ENCODE measurements at places on chromosomes 3 and 15.

DNA sequence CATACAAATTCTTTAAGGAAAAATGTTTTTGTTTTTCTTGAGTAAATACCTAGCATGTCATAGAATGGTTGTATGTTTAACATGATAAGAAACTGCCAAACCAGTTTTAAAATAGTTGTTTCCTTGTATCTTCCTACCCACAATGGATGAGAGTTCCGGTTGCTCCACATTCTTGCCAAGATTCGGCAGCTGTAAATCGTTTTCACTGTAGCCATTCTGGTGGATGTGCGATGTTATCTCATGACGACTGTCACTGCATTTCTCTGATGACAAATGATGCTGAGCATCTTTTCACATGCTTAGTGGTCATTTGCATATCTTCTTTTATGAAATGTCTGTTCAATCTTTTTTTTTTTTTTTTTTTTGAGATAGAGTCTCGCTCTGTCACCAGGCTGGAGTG, 36.6 kb upstream of the SH3GL3 start:
- no peak for DNase-seq

DNA sequence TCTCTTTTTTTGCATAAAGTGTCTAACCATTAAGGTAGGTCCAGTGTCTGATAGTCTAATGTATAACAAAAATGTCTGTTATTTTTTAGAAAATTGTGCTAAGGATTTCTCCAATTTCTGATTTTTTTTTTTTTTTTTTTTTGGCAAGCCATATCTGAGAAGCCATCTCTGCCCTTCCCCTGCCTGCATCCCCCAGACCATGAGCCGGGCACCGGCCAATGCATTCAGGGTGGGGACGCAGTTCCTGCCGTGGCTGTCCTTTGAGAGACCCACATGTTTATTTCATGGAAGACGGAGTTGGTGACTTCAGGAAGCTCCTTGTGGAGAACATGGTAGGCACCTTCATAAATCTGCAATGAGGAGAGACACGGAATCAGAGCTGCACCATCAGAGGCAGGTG, 19.2 kb downstream of the ABTB1 start:
- no peak for DNase-seq

DNA sequence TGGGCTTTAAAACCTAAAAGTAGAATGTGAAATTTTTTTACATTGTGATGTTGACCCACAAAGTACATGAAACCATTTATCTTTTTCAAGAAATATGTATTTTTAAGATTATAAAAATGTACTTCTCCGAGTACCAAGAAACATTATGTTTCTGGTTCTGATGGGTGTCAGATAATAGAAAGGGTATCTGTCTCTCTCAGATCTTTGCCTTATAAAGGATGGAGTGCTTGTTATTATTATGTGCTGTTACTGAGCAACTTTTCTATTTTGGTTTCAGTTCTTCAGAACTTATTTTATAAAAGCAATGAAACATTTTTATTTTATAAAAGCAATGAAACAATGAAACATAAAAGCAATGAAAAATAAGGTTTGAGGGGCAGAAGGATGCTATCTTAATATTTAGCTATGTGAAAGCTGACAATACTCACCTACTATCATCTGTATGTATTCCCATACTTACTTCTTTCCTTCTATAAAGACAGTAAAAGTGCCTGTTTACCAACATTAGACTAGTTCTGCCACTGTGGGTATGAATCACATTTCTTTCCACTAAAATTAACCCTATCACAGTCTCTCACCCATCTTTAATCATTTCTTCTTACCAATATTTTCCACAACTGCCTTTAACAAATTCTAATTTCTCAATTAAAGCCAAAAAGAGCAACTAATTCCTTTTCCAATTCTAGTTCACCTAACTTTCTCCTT, 540.7 kb upstream of the KCNMB2 start:
- DNase-seq: no peak

DNA sequence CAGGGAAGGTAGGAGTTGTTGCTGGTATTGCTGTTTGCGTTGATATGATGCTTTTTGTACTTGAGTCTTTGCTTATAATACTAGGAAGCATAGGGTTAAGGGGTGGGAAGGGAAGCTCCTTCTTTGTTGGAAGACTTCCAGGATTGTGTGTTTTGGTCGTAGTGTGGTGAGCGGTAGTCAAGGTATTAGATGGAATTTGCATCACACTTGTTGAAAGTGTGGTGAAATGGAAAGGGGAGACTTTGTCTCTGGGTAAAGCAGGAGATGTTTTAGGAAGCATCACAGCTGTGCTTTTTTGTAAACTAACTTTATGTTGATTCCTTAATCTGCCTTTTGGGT, 14.9 kb downstream of the IGSF10 start:
- no peak for DNase-seq

DNA sequence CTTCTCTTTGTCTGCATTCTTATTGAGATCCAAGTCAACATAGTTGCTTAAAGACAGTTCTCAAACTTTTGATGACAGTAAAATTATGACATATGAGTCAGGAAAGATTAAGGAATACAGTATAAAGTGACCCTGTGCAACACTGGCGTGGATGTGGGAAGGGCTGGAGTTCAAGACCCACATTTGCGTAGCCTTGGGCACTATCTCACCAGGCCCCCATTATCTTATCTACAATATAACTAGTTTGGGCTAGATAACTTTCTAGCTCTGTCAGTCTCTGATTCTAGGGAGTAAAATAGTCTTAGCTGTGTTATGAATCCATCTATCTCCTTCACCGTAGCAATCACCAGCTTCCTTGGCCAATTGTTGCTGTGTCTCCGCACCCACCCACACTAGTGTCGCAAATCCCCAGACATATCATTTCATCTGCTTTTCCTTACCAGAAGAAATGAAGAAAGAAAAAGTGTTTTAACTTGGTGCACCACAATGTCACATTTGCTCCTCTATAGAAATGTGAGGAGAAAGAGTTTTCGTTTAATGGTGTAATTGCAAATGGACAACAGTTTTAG, 14.9 kb upstream of the TM4SF4 start:
- DNase-seq: no peak

GRCh38 chr3:65617787-65618186, 420.9 kb downstream of the MAGI1 start:
- DNase-seq: no peak

- DNase-seq: no peak
These were observed 72.9 kb upstream of the DCBLD2 start for GRCh38 chr3:98974442-98974841.

- no peak for DNase-seq
These were observed 202.7 kb upstream of the LRIG1 start for GRCh38 chr3:66703501-66703900.

- no peak for DNase-seq
These were observed 20.9 kb downstream of the LINGO1 start for GRCh38 chr15:77611767-77612166.

GRCh38 chr3:186653080-186653707, 12.6 kb upstream of the HRG start:
- no peak for DNase-seq

DNA sequence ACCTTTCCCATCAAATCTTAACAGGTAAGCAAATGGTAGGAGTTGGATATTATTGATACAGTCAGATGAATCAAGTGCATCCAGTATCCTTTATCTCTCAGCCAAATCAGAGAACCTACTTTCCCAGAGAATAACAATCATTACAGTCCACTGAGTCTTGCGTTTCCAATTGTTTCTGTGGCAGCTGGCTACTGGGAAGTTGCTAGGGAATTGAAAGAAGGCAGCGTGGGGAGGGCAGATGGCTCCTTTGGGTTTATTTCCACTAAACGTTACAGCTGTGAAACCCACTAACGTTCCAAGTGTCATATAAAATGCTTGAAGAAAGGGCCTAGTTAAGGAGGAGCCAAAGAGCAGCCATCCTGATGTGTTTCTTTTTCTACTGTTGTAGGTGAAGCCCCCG, 78.4 kb downstream of the WDR72 start:
- no peak for DNase-seq

GRCh38 chr15:33031324-33031821, 163.1 kb downstream of the FMN1 start:
- no peak for DNase-seq

DNA sequence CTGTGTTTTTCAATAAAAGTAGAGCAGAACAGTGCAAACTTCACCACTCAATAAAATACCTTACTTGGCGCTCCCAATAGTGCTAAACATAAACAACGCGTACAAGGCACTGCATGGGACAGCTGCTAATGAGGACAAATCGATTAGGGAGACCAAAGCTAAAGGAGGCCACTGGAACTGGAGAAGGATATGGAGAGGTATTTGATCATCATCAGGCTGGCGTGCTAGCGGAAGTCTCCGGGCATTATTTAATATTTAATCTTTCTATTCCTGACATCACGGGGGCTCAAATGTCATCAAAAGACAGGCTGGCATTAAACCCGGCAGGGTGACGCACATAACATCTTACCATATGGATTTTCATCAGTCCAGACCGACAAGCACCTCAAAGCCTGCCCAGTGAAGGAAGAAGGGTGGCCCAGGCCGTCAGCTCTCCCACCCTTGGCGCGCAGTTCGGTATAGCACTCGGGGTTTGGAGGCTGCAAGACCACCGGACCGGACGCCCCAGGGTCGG, 604 bp downstream of the CCPG1 start:
- DNase-seq: no peak

DNA sequence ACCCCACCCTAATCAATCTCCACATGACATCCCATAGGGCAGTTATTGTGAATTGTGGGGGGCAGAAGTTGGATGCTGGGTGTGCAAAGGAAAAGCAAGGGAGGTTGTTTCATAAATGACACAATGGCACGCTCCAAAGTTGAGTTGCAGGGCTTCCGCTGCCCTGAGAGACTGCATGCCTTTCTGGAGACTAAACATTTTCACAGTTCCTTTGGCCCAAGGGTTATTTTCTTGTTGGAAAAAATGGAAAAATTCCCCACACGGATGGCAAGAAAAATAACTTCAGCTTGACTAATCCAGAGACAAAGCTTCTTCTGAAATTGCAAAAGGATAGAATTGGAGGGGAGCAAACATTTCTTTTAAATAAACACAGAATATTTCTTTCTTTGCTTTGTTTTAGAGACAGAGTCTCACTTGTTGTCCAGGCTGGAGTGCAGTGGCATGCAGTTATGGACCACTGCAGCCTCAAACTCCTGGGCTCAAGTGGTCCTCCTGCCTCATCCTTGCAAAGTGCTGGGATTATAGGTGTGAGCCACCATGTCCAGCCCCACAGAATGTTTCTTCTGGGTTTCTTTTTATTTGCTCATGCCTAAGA, 19.1 kb upstream of the TPM1 start:
- no peak for DNase-seq

DNA sequence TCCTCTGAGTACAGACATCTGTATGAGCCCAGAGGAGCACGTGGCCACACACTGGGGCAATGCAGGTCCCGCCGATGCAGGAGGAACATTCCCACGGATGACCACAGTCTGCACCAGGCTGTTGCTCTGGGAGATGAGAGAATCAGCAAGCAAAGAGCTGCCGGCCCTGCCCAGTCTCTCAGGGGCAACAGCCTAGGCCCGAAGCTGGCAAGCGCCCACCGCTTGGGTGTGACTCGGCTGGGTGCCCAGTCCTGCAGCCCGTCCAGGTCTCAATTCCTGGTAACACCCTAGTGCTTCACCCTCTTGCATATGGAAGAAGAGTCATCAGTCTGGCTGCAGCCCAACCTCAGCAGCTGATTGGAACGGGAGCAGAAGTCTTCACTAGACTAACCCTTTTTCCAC, 153.7 kb upstream of the HES1 start:
- DNase-seq: no peak

GRCh38 chr3:114624047-114624445, 330.2 kb downstream of the TIGIT start:
- DNase-seq: no peak

GRCh38 chr15:99282586-99282985, 31.3 kb downstream of the LRRC28 start:
- DNase-seq: no peak

- DNase-seq: no peak
These were observed 34.2 kb downstream of the ADAMTS17 start for GRCh38 chr15:100307241-100308212.

DNA sequence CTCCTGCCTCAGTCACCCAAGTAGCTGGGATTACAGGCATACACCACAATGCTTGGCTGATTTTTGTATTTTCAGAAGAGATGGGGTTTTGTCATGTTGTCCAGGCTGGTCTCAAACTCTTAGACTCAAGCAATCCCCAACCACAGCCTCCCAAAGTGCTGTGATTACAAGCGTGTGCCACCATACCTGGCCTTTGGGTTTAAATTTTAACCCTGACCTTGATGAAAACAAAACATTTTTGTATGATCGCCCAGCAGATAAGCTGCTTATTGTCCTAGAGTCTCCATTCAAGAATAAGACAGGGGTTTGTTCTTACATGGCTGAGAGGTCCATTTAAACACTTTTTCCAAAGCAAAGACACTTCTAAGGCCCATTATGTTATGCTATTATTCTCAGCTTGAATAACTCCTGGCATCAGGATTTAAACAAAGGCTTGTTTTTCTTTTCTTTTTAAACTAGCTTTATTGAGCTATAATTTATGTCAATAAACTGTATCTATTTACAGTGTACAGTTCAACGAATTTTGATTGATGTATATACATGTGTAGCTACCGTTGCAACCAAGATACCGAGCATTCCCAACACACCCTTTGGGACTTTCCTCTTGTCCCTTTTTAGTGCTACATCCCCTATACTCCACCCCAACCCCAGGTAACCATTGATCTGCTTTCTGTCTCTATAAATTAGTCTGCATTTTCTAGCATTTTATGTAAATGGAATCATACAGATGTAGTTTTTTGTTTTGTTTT, 1.4 kb upstream of the MUC13 start:
- DNase-seq: no peak

DNA sequence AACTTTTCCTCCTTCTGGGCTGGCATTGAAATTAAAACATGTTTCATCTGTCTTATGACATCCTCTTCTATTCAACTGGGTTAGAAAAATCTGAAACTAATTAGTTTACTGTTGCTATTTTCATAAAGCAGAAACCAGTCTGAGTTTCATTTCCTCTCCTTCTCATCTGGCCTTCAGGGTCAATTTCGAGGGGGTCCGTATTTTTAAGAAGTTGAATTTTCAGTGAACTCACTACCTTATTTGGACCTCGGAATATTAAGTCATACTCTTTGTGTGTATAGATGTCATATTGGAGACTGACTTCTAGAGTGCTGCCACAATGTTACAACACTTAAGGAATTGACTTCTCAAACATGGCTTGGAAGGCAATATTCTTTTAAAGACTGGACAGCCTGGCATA, 485.9 kb downstream of the SQOR start:
- no peak for DNase-seq

- DNase-seq: no peak
These were observed at the start of gene SCG3 for GRCh38 chr15:51681303-51681963. Gene SCG3 (plus strand): TSS chr15:51681503. CDS start chr15:51681756, 253 bp downstream.

DNA sequence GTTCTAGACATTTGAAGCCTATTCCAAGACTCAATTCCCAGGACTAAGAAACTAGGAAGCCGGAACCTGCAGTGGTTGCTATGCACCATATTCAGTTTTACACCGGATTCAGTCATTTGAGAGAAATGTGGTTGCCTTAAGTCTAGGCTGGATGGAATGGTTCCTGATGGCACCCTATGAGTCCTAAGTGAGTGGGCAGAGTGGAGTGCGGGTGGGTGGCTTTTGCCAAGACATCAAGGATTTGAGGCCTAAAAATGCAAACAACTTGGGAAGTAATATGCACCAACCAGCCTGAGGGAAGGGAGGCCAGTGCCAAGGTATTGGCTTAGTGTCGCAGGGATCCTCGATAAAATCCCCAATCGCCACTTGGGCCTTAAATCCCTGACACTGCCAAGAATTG, 4.2 kb upstream of the CD276 start:
- DNase-seq: no peak

GRCh38 chr3:66038726-66039589, at the start of gene MAGI1:
Gene MAGI1 (minus strand): TSS chr3:66038918. CDS start chr3:66038308, 610 bp downstream.
- DNase-seq: no peak

GRCh38 chr15:70853318-70853972, 512 bp downstream of the LARP6 start:
- DNase-seq: no peak

- DNase-seq: no peak
These were observed 59.0 kb downstream of the ARIH1 start for GRCh38 chr15:72532991-72533601.

Data from NK-92 treated with Interleukin-12 subunit alpha and Interleukin-12 subunit beta, amount 100 ng/mL, for 24 hours (cell line).